ENCODE measurements at places on chromosomes 7 and 10.

GRCh38 chr7:11931307-11931706 is 99.3 kb upstream of the THSD7A start:
- DNase-seq = no peak

- no peak for DNase-seq
Measured at GRCh38 chr10:43502931-43503330, 66.0 kb downstream of the ZNF487 start.

GRCh38 chr7:129556607-129557133 is 54.3 kb downstream of the SMKR1 start:
- no peak for DNase-seq

GRCh38 chr7:128701062-128701785 is 29.1 kb downstream of the GARIN1A start:
- no peak for DNase-seq

GRCh38 chr7:137633133-137633532 is 213.6 kb downstream of the DGKI start:
- no peak for DNase-seq

DNA sequence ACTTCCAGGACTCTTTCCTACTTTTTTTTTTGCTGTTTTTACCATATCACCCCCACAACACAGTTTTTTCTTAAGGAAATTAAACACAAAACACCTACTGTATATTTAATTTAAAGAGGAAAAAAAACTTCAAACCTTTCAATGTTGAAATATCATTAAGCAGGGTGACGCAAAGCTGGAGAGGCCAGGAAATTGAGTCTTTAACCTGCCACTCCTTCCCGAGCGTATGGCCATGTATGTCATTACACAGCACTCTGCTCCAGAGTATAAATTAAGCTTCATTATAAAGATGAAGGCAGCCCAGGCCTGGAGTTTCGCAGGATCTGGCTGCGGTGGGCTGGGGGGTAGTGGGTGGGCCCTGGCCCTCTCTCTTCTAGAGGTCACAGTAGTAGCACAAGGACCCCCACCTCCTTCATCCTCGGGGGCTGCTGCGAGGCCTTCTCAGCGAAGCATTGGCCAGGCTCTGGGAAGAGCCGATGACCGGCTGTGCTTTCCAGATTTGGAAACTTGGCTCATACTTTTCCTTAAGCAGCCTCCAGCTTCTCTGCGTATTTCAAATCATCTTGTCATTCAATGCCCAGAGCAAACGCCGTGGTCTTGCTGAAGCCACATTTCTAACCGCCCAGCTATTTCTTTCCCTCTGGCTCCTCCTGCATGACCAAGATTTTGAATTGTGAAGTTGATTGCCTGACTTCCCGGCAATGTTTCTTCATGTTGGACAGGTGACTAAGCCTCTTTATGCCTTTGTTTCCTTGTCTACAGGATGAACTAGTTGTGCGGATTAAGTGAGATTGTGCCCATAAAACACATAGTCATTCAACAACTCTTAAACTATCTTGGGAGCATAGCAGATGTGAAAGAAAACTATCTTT is 765.1 kb downstream of the SUGCT start:
- no peak for DNase-seq

DNA sequence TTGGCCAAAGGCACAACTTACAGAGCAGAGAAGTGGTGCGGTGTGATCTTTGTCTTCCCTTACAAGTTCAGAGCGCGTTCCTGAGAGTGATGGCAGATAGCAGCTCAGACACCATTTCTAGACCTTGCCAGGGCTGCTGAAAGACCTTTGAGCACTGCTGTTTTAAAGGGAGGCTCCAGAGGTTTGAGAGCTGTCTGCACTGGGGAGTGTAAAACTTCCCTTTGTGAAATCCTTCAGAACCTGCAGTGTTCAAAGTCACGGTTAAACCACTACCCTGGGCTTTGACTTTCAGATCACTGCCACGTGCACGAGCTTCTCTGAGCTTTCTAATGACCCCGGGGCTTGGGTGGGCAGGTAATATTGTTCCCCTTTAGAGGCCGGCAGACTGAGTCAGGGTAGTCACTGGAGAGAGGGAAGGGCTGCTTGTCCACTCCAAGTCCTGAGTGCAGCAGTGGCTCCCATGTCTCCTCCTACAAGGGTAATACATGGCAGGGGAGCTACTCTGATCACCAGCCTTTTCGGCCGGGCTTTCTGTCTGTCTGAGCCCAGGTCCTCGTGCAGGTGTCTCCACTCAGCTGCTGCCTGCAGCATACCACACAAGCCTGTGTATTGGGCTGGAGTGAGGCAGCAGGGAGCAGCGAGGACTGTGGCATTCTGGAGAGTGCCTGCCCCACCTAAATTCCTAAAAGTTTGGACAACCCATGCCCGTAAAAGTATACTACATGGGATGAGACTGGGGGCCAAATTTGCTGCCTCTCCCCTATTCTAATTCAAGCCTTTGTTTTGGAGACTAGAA is 63.3 kb downstream of the ZMIZ1 start:
- DNase-seq = no peak

- no peak for DNase-seq
Measured at GRCh38 chr10:15290150-15290549, 80.9 kb downstream of the FAM171A1 start.

DNA sequence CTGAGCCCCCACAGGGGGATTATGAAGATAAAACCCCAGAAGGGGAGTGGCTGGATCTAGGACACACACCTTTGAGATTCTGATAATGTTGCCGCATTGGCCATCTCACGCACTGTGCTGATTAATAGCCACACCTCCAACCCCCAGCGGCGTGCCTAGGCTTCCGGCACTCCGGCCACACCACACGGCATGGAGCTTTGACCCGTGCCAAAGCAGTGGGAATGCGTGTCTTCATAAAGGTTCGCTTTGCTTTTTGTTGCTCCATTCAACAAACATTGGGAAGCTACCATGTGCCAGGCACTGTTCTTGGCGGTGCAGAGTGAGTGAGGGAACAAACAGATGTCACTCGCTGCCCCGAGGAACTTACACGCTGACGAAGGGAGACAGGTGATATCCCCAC is 117.6 kb downstream of the TCERG1L start:
- no peak for DNase-seq

DNA sequence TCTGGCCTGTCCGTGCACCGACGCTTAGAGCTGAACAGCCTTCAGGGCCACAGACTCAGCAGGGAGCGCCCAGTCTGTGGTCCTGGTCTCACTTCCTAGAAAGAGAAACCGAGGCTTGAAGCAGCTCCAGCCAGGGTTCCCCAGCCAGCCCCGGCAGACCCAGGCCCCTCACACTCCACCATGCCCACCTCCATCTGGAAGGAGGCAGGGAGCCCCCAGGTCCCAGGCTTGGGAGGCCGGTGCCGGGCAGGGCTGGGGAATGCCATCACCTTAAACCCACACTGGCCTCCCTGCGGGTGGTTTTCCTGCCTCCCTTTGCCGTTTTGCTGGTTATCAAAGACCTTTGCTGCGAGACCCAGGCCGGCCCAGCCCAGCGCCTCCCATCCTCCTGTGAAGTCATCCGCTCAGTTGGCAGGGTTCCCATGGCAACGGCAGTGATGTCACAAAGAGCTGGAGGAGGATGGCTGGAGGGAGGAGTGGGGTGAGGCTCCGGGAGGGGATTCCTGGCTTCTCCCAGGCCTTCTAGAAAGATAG is 24.0 kb downstream of the ELFN1 start:
- peak; percentile 36 for DNase-seq

- no peak for DNase-seq
Measured at GRCh38 chr10:95408983-95409873, 118.4 kb upstream of the PDLIM1 start.

GRCh38 chr10:67662415-67662814 is 33.6 kb downstream of the CTNNA3 start:
- no peak for DNase-seq

- DNase-seq = no peak
Measured at GRCh38 chr7:151311294-151311864, 30.2 kb upstream of the NUB1 start.

- DNase-seq = no peak
Measured at GRCh38 chr7:41205600-41205999, 497.3 kb downstream of the INHBA start.

DNA sequence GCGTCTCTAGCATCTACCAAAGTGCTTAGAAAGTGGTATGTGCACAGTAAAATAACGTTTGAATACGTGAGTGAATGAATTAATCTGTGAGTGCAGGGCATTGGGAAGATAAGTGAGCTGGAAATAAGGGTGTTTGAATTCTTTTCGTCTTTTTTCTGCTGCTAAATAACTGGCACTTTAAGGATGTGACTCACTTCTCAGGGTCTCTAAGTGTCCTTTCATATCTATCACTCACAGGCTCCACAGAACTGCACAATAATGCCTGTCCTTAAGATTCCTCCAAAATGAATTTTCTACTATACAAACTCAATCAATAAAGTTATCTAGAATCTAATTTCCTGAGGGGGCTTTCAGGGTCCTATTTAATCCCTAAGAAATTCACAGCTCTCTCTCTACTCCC is 3.2 kb upstream of the DGKB start:
- DNase-seq = peak; percentile 22

- no peak for DNase-seq
Measured at GRCh38 chr7:26188206-26188956, 12.2 kb downstream of the HNRNPA2B1 start.

- DNase-seq = no peak
Measured at GRCh38 chr10:96365571-96365970, 6.8 kb upstream of the OPALIN start.

DNA sequence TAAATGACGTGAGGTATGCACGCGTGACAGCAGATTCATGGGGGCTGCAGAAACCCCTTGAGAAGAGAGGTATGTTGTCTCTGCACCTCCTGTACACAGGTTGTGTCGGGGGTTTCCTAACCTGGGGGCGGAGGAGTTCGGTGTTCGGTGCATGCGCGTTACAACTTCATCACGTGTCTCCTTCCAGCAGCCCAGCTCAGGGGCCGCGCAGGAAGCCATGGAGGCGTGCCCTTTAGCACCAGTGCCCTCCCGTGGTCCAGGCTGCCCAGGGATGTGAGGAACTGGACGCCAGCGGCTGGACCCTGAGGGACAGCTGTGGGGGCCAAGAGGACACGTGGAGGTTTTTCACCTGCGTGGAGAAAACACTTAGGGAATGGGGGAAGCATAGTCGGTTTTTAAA is 186.4 kb downstream of the EBF3 start:
- DNase-seq = no peak

- no peak for DNase-seq
Measured at GRCh38 chr10:67140641-67141040, 214.8 kb downstream of the LRRTM3 start.

- DNase-seq = no peak
Measured at GRCh38 chr10:106980495-106981451, 183.7 kb downstream of the SORCS1 start.

- DNase-seq = no peak
Measured at GRCh38 chr7:137634356-137634755, 212.4 kb downstream of the DGKI start.

DNA sequence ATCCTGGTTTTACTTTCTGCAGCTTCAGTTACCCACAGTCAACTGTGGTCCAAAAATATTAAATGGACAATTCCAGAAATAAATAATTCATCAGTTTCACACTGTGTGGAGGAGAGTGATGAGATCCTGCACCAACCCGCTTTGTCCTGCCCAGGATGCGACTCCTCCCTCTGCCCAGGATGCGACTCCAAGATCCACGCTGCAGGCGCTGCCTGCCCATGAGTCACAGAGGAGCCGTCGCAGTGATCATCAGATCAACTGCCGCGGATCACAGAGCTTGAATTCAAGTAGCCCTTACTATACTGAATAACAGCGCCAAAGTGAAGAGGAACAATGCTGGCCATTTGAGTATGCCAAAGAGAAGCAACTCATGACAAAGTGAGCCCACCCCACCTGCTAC is 61.5 kb downstream of the GRB10 start:
- peak; percentile 78 for DNase-seq

DNA sequence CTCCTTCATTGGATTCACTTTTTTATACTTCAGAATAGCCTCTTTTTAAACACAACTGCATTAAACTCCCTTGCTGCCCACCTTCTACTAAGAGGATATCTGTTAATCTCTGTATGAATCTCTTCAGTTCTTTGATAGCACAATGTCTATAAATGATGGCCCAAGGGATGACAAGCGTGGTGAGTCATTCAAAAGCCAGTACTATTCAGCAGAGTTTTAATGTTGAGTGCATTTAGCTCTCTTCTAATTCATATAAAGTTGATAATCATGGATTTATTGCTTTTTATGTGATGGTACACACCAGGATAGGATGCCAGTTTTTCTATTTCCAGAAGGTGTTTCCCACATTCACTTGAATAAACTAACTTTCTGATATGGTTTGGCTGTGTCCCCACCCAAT is 57.4 kb upstream of the HECTD2 start:
- no peak for DNase-seq

DNA sequence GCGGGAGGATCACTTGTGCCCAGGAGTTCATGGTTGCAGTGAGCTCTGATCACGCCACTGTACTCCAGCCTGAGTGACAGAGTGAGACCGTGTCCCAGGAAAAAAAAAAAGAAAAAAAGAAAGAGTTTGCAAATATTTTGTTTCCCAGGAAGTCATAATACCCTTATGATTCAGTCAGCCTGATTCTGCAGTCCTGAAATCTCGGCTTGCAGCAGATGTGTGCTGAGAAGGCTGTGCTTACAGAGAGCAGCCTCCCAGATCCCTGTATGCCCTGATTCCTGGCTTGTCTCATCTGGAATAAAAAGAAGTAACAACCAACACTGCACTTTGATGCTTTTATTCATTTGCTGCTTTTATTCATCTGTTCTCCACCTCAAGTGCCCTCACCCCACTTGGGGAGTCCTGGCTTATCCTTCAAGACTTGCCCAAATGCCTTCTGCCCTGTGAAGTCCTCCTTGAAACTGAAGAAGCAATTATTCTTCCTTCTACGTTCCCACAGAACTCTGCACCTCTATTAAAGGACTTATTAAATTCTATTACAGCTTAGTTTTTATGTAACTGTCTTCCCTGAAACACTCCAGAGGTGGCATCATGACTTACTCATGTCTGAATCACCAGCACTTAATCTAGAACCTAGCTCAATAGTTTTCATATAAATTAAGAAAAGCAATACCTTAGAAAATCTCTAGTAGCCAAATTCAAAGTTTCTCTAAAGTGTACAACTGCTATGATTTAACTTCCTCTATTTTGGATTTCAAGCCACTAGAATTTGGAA is 27.7 kb upstream of the BPGM start:
- no peak for DNase-seq

DNA sequence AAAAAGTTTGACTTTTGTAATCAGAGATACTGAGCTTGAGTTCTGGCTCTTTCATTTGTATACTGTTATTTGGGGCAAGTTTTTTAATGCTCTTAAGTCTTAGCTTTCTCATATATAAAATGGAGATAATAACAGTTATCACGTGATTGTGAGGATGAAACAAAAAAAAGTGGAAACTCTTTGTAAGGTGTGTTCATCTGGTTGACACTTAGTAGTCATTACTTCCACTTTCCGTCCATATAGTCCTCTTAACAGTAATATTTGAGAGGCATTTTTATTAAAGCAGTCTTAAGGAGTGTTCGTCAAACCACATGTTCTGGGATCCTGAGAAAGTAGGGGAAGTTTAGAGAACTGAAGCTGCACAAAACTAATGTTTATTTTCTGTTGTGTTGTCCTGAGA is 65.6 kb downstream of the PTEN start:
- DNase-seq = no peak
